ENCODE measurements at places on chromosomes 2 and 18. TPM values are rescaled to one million over a fixed set of nuclear protein-coding genes. Genes with fewer than 3 reads are reported as not detected.

Gene OTOF
- total RNA-seq = not detected

Gene VWA3B
- total RNA-seq = not detected

Gene POTEC
- total RNA-seq = not detected

Gene PPIG
- total RNA-seq = 22.7 TPM

Gene ECEL1
- total RNA-seq = not detected

Gene DUSP2
- total RNA-seq = 2.2 TPM

Gene LYPD6B
- 18.6 TPM for total RNA-seq

Gene ALPI
- not detected for total RNA-seq

Gene PLA2R1
- total RNA-seq = 30.8 TPM

Gene C2orf15
- not detected for total RNA-seq

Gene POLR1A
- total RNA-seq = 39.6 TPM

Gene QPCT
- total RNA-seq = 16.6 TPM

Gene ACADL
- total RNA-seq = 0.16 TPM

Gene GATA6
- total RNA-seq = 0.12 TPM

Gene AKAIN1
- not detected for total RNA-seq

Gene CPO
- not detected for total RNA-seq

Gene SFT2D3
- total RNA-seq = 6.6 TPM

Gene ACOXL
- total RNA-seq = not detected

Gene GYPC
- total RNA-seq = 120 TPM

Gene PSMD14
- total RNA-seq = 53.8 TPM

Gene IL36G
- total RNA-seq = not detected

Gene ANKRD39
- total RNA-seq = 6.9 TPM

Gene CCT4
- 76.7 TPM for total RNA-seq

Gene ZAP70
- not detected for total RNA-seq

Gene CIB4
- not detected for total RNA-seq

Gene ADRA2B
- total RNA-seq = 0.12 TPM

Gene GKN1
- total RNA-seq = not detected

Gene PER2
- total RNA-seq = 13.5 TPM

Gene HMSD
- total RNA-seq = 0.49 TPM

Gene CDK5R2
- total RNA-seq = under 0.01 TPM

Gene LRRTM1
- not detected for total RNA-seq

Gene UPP2
- not detected for total RNA-seq

Gene COL4A3
- total RNA-seq = not detected

Gene CYP26B1
- total RNA-seq = 10.2 TPM

Gene RAB12
- total RNA-seq = 55.7 TPM

Gene IL1R1
- 143 TPM for total RNA-seq

Gene ANO7
- 0.12 TPM for total RNA-seq

Gene KCNJ3
- total RNA-seq = not detected

Gene PRKAG3
- not detected for total RNA-seq

Gene TCF7L1
- 5.1 TPM for total RNA-seq

All from hair follicle dermal papilla cell (primary cell).